ENCODE measurements at places on chromosomes 3 and 15. TPM values are rescaled to one million over a fixed set of nuclear protein-coding genes. Genes with fewer than 3 reads are reported as not detected.

DNA sequence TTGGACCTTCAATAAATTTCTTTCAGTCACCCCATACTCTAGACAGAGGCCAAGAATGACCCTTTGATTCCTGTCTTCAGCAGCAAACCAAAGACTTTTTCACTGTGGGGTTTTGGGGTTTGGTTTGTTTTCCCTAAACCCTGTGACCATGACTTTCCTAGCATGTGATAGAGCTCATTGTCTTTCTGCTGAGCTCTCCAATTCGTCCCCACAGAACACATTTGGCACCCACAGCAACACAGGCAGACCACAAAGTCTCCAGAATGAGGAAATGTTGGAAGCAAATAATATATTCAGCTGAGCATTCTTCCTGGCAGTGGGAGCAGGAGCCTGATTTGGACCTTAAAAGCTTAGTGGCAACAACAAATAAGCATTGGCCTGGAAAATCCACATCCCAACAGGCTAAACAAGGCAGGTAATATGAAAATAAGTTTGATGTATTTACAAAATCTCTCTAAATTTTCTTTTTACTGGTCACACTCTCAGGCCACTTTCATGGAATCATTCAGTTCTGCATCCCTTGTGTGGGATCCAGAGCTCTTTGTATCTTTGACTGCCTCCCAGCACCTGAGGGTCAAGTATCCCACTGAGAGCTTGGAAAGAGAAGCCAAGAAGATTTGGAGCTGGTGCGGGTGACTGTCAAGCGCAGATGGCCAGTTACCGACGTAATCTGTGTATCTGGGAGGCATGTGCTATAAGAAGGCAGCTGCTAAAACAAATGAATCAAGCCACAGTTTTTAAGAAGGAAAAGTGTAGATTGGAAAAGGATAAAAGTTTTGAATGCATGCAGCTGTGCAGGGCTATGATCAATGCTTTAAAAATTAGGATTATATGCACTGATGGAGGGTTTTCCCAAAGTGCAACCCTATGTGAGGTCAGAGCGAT lies 36.5 kb upstream of the CPB1 start:
- no peak for DNase-seq

DNA sequence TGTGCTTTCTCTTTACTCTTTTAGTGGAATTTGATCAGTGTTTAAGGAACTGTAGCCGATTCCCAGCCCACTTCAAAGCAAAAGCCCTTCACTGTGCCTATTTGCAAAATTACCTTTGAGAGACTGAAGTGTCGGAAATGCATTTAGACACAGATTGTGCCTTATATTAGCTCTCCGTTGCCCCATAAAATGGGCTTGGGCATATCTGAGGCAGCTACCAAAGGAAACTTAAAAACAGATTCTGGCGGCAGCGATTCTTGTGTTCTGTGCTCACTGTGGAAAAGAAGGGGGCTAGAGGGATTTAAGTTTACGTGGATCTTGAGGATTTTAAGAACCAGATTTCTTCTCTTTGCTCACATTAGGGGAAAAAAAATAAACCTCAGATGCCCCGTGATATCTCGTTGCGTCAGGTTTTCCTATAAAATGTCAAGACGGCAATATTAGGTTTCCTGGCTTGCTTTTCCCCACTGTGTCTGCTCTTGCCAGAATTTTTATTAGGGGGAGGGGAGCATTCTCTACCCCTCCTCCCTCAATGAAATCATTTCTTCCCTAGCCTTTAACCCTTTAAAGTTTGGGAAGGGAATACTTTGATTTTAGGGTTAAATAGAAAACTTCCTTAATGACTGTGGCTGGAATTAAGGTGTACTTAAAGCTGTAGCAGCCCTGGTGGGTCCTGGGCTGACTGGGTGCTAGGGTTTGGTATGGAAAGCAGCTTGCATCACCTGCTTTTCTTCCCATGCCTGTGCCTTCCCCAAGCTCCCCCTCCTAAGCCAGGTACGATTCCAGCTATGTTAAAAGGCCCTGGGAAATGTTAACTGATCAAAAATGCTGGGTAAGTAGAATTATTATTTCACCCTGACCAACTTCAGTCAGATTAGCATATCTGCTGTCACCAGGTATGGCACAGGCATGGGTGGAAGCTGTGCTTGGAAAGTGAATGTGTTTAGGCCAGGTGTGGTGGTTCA lies 73.8 kb downstream of the SMAD3 start:
- DNase-seq: no peak

- DNase-seq: no peak
These were observed 45.0 kb upstream of the TKT start for GRCh38 chr3:53300826-53301225.

DNA sequence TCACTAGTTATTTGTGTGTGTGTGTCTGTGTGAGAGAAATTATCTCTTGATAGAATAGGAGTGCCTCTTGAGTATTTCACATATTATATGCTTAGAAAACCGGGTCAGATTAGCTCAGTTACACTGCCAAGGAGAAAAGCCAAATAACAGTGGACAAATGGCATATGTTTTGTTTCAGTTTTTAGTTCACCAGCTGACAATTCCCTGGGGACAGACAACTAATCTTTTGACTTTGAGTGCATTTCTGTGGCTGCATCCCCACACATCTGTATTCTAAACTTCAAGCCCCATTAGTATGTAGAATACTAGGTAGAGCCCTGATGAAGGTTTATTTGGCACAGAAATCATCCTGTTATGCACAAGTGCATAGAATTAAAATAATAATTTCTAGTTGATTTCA lies 227.7 kb upstream of the CNTN3 start:
- no peak for DNase-seq

Gene DUOX2
- polyA plus RNA-seq: 0.23 TPM

Measured in renal pelvis (tissue), 12 donors.